ENCODE measurements at places on chromosomes 1 and 21.

- DNase-seq: no peak
These were observed 29.7 kb downstream of the LRP8 start for GRCh38 chr1:53298045-53298637.

GRCh38 chr1:226220473-226221189 lies 2.8 kb upstream of the MIXL1 start:
- DNase-seq: no peak

- DNase-seq: peak; percentile 76
These were observed at the start of gene FAM3B for GRCh38 chr21:41316200-41317062. TSS of gene FAM3B (plus strand) at chr21:41316801. CDS start at chr21:41316880, 79 bp downstream.

DNA sequence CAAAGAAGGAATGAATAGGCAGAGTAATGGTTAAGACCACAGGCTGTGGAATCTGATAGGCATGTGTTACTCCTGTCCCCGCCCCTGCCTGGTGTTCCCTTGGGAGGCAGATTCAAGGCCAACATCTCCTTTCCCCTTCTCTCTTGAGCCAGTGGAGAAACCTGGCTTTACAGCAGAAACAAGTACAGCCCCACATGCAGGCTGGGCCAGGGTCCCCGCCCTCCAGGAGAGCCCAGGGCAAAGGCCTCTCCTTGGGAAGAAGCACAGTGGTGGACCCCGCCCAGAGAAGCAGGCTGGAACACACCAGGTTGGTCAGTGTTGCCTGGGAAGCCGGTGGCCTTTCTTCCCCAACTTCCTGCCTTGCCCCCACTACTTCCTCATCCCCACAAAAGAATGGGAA lies 6.8 kb downstream of the C1orf167 start:
- DNase-seq: no peak

- no peak for DNase-seq
These were observed 14.8 kb downstream of the DHRS3 start for GRCh38 chr1:12603224-12603623.

DNA sequence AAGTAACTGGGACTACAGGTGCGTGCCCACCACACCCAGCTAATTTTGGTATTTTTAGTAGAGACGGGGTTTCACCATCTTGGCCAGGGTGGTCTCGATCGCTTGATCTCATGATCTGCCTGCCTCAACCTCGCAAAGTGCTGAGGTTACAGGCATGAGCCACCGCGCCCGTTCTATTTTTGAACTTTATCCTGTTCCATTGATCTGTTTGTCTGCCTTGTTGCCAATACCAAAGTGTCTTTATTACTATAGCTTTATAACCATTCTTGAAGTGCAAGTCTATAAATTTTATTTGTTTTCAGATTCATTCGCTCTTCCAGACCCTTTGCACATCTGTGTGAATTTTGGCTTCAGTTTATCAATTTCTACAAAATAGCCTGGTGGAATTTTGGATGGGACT lies 28.0 kb downstream of the SYT14 start:
- DNase-seq: no peak

GRCh38 chr1:95496773-95497172 lies 262.8 kb downstream of the RWDD3 start:
- DNase-seq: no peak

GRCh38 chr1:244164511-244164890 lies 113.4 kb downstream of the ZBTB18 start:
- DNase-seq: no peak

DNA sequence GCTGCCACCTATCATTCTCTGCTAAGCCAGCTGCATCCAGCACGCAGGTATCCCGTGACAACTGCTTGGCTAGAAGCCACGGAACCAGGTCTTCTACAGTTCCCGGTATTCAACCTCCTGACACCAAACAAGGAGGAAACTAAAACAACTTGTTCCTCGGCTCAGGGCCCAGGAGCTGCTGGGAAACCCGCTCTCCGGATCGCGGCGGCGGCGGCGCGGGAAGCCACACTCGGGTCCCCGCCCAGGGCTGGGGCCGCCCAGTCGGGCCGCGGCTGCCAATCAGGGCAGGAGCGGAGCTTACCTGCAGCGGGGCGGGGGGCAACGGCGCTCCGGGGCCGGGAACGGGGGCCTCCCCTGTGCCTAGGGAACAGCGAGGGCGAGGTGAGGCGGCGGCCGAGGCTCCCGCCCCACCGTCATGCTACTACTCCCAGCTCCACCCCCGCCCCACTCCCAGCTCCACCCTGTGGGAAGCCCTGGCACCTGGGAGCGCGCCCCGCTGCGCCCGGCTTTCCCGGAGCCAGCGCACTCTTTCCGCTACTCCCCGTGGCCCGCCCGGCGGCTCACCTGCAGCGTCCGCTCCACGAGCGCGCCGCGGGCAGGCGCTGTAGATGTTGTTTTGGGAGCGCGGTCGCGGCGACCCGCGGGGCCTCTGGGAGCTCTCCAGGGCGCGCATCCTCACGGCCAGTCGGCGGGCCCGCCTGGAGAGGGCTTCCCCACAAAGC lies 12.1 kb downstream of the IL24 start:
- DNase-seq: peak; percentile 80

DNA sequence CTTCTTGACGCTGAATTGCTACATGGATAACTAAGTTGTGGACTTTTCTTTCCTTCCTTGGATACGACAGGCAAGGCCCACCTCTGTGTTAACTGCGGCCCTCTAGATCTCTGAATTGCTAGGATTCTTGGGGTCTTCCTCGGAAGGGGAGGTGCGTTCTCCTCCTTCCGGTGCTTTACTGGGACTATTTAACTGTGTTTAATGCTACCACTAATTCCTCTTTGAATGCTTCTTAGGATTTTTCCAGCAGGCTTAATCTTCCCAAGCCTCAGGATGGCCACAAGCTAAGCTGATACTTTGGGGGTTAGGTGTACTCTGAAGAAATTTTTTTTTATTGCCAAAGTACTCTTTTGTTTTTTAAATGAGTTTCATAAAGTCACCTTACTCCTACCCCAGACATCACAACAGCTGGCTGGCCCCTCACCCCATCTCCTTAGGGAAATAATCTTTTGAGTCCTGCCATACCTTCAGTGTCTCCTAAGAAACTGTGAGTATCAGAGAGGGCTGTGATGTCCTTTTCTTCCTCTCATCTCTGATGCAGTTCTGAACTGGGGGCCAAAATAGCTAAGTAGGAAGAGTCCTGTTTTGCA lies 21.4 kb downstream of the KIRREL1 start:
- DNase-seq: no peak

DNA sequence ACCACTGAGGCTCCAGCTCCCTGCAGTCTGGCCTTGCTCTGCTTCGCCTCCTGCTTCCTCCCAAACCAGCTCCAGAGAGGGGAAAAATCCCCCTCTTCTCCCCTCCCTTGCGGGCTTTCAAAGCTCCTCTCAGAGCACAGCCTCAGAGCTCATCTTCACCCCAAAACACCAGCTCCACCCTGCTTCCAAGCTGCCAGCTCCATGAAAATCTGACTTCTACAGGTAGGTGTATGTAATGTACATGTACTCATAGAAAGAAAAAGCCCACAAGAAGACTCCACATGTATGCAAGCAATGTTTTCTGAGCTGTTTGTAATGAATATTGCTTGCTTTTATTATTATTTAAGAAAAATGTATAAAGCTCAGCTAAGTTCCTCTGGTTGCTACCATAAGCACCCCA lies 8.4 kb downstream of the SLC41A1 start:
- DNase-seq: no peak

- DNase-seq: no peak
These were observed 303.6 kb upstream of the FAM78B start for GRCh38 chr1:166470441-166470840.

GRCh38 chr1:154241703-154242351 lies 21.1 kb downstream of the UBAP2L start:
- peak; percentile 12 for DNase-seq

GRCh38 chr1:150836129-150836773 lies 28.2 kb upstream of the CTSK start:
- no peak for DNase-seq

GRCh38 chr1:22107126-22107525 lies 35.8 kb downstream of the WNT4 start:
- DNase-seq: no peak

- peak; percentile 74 for DNase-seq
These were observed 70.0 kb downstream of the LUZP1 start for GRCh38 chr1:23098463-23099170.

DNA sequence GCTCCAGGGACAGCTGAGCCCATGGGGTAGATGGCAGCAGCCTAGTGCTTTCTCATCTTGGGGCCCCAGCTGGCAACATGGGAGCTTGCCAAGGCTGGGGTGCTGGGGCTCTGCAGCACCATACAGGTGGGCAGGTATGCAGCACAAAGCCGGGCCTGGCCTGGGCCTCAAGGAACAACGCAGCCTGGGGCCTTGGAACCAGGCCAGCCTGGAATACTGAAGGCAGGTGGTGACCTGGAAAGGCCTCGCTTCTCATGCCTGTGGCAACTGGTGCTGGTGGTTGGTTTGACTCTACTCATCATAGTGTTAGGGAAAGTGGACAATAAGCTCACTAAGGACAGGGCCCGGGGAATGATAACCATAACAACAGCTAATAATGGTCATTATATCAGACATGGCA lies 27.0 kb upstream of the SDHB start:
- no peak for DNase-seq

GRCh38 chr1:147211577-147211976 lies 13.6 kb downstream of the FMO5 start:
- DNase-seq: no peak

- no peak for DNase-seq
These were observed 79.4 kb downstream of the ERICH3 start for GRCh38 chr1:74593887-74594866.

DNA sequence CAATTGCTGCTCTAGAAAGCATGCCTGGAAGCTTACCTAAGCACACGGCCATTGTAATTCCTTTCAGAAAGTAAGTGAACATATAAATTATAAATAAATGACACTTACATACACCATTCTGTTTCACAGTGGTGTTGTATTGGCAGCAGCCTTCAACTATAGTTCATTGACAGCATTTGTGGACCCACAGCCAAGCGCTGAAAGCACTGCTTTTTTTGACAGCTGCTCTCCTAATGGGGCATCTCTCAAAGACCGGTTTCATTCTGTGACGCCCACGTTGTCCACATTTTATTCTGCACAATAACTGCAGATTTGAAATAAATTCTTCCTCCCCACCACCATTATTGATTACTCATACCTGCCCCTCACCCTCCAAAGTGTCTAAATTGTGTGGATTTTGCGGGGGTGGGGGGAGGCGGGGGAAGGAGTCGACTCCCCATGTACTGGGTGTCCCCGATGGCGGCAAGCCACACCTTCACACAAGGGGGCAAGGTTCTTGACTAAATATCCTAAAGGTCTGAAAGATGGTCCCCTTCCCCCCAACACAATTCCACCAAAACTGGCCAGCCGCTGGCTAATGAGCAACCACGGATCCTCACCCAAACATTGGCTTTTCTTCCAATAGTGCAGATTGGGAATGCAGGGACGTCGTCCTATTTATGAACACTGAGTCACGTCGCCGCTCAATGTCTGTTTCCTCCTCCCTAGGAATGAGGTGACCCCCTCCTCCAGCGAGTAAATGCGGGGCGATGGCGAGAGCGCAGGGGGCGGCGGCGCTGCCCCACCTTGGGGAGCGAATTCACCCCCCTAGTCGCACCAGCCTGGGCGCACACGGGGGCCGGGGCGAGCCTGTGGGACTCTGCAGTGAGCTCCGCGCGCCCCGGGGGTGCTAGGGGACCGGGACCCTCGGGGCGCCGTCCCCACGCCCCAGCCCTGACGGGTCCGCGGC lies 960 bp downstream of the RCAN1 start:
- no peak for DNase-seq

GRCh38 chr1:58886611-58887010 lies 102.8 kb upstream of the JUN start:
- DNase-seq: no peak

- no peak for DNase-seq
These were observed 11.5 kb upstream of the KCNJ6 start for GRCh38 chr21:37927711-37928110.

DNA sequence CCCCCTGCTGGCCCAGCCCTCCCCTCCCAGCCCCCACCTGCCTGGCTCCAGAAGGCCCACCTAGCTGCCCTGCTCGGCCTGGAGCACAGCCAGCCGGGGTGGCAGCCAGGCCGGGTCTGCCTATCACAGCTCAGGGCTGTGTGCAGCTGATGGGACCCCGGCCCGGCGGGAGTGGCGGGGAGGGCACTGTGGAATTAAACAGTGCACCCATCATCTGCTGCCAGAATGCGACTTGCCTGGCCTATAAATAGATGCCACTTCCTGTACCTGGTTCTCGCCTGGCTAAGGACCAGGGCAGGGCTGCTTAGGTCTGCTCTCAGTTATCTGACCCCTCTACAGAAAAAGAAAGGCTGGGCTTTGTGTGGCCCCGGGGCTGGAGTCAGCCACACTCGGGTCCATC lies 98.2 kb upstream of the VAMP3 start:
- no peak for DNase-seq

- DNase-seq: no peak
These were observed 18.9 kb upstream of the ITLN2 start for GRCh38 chr1:160973491-160973890.

DNA sequence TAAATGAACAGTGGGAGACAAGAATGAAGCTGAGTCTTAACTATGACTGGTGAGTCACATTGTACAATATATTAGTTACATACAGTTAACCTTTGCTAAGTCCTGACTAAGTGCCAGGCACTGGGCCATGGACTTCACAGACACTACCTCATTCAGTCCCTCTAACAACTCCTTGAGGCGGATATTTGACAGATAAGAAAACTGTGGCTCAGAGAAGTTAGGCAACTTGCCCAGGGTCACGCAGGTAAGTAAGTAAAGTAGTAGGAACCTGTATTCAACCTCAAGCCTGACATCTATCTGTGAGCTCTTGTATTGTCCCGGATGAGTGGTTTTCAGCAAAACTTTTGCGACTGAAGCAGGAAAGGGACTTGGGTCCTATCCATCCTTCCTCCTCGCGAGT lies 62.1 kb downstream of the GNG12 start:
- DNase-seq: no peak

GRCh38 chr1:116538544-116538943 lies 32.3 kb downstream of the CD58 start:
- no peak for DNase-seq

- DNase-seq: no peak
These were observed 359.1 kb downstream of the BARHL2 start for GRCh38 chr1:90357995-90358394.

DNA sequence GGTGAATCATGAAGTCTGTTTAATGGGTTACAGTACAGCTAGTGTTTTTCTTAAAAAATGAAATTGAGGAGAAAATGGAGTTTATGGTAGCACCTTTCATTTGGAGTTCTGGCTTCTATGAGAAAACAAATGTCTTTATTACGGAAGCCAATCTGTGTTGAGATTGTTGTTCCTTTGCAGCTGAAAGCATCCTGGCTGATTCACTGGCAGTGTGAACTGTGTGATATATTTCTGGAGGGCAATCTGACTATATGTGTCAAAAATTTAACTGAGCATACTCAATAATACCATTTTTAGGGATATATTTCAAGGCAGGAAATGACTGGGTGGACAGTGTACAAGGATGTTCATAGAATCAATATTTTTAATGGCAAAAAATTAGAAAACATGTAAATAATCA lies 46.6 kb upstream of the LYST start:
- DNase-seq: no peak

DNA sequence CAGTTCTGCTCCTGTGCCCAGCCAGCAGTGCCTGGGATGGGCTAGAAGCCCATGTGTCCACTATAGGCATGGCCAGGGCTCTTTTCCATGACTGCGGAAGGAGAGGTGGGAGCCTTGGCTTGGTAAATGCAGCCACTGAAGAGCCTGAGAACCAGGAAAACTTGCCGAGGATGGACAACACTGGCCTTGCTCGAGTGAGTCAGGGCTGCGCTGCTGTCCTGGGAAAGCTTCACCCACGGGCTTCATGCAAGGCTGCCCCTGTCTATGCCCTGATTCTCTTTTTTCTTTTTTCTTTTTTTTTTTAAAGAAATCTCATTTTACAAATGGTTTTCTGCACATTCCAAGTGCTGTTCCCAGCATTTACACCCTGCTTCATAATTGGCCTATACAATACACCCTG lies 156.5 kb downstream of the CAMTA1 start:
- DNase-seq: no peak

- DNase-seq: peak; percentile 73
These were observed 2.3 kb downstream of the PAX7 start for GRCh38 chr1:18632783-18633421.
